CD8-positive, alpha-beta T cell (primary cell): ENCODE measurements at places on chromosomes 6 and 20.
A peak's percentile ranks its signal among the peaks of the same experiment; 100 is the strongest.

DNA sequence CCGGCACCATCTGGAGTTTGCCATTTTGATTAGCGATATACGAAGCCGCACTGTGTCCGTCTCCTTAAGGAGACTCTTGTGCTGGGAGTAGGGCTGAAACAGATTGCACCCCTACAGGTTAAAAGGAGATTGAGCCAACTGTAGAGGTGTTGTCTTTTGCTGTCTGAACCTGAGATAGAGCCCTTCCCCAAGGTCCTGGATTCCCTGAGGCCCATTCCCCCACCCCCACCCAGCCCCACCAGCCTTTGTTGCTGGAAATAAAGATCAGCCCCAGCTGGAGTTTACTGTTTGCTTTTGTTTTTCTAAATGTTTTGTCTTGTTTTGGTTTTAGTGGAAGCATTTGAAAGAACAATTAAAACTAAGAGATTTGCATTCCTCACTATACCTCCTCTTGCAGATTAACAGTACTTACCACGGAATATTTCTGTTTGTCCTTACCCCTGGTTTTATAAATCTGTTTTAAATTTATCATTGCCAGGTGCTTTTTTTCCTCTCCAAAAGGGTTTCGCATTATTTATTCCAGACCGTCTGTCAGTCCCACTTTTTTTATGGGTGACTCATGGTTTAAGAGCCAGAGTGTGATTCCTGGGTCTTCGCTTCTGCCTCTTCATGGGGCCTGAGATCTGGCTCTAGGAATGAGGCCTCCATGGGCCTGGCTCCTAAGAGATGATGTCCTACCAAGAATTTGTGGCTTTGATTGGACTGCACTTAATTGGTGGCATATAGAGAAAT lies 169.2 kb downstream of the DTNBP1 start:
- no peak for DNase-seq

GRCh38 chr6:11970114-11970513 lies 42.0 kb upstream of the HIVEP1 start:
- no peak for DNase-seq

DNA sequence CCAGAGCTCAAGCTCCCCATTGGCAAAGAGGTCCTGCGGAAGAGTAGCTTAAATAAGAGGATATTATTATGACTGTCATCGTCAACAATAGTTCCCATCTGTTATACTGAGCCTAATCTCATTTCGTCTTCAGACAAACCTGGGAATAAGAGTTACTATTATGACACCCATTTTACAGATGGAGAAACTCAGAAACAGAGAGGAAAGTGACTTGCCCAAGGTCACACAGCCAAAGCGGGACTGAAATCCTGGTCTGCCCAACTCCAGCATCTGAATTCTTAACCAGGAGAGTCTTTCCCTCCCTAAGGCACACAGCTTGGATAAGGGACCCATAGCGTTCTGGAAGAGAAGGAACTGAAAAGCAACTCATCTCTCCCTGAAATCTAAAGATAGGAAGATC lies 23.4 kb downstream of the PTGIS start:
- no peak for DNase-seq

DNA sequence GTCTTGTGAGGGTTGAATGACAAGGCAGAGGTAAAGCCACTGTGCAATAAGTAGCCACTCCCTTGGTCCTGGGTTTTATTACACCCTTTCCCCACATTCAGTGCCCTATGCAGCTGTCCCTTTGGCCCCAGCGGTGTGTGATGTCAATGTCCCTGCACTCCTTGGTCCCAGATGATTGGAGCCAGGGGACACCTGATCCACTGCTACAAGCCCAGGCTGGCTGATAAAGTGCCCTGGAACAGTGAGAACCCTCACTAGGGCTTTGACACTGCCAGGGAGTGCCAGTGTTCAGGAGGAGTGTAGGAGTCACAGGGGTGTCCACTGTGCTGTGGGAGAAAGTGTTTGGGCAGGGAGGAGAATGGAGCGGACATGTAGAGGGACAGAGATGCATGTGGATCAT lies 30.4 kb downstream of the GABRR1 start:
- no peak for DNase-seq

GRCh38 chr6:1477432-1478090 lies 88.2 kb downstream of the FOXF2 start:
- no peak for DNase-seq

GRCh38 chr6:159852877-159853276 lies 37.9 kb upstream of the MAS1 start:
- DNase-seq = peak; percentile 29

DNA sequence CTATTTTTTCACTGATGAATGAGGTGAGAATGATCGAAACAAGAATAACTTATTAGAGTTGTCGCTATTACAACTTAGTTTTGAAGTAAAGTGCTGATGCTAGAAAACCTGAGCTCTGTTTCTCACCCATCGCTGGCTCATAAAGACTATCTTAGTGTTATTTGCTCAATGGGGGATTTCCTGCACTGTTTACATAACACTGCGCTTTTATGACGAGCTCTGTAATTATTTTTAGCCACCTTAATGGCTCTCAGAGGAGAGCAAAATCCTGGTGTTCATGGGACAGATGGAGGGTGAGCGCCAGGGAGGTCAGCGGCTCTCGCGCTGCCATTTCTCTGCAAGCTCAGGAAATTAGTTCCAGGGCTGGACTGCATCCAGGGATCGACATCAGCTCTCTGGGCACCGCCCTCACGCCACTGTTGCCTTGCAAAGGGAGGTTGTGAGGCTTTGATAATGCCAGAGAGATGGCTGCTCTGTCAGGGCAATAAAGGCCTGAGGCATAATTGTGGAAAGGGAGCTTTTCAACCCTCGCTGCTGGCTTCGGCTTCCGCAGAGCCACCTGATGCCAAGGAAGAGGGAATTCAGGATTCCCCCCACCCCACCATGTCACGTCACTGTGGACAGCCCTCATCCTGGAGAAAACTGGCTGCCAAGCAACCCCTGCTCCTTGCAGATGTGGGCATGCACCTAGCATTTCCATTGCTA lies 72.0 kb downstream of the DACT2 start:
- no peak for DNase-seq

DNA sequence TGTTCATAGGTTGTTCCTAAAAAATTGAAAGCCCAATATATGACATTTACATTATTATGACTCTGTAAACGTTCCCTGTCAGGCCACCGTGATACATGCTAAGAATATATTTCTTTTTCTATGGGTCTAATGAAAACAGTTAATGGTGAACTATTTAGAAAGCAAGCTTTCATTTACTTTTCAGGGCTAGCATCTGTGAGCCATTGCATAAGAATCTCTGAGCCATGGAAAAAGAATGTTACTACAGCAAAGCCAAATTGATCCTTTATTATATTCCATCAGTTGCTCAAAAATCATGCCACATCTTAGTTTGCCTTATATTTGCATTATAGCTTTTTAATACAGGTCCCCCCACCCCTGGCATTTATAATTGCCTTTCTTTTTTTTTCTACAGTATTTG lies 275.5 kb downstream of the ZFAND3 start:
- no peak for DNase-seq

GRCh38 chr20:62644802-62645496 lies 2.6 kb downstream of the SLCO4A1 start:
- no peak for DNase-seq

- DNase-seq = no peak
These were observed 413.3 kb upstream of the NRSN1 start for GRCh38 chr6:23712756-23713155.

DNA sequence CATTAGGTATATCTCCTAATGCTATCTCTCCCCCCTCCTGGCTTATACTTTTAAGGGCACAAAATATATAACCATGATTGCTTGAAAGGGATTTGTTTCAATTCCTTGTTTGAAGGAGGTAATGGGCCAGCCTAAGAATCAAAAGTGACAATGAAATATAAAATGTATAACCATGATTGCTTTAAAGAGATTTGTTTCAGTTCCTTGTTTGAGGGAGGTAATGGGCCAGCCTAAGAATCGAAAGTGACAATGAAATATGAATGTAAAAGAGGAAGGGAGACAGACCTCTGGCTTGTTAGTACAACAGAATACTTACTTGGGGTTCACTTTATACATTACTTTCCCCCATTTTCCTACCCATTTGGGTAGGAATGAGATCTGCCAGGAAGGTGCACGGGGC lies 55.5 kb downstream of the FOXC1 start:
- no peak for DNase-seq

- no peak for DNase-seq
These were observed 19.8 kb upstream of the C6orf62 start for GRCh38 chr6:24738741-24739140.
